ENCODE measurements at places on chromosomes 13 and 19.

DNA sequence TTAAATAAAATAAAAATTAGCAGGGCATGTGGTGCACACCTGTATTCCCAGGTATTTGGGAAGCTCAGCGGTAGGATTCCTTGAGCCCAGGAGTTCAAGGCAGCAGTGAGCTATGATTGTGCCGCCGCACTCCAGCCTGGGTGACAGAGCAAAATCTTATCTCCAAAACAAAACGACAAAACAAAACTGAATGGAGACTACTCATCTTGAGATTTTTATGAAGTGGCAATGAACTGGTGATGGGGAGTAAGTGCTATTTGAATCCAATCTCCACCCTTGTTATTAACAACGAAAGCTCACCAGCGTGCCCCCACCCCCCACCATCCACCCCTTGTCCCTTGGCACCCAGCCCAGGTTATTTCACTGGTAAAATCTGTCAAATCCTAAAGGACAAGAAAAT is 45.2 kb upstream of the URI1 start:
- DNase-seq: no peak

GRCh38 chr19:18878858-18879578 is 16.9 kb downstream of the CERS1 start:
- no peak for DNase-seq

DNA sequence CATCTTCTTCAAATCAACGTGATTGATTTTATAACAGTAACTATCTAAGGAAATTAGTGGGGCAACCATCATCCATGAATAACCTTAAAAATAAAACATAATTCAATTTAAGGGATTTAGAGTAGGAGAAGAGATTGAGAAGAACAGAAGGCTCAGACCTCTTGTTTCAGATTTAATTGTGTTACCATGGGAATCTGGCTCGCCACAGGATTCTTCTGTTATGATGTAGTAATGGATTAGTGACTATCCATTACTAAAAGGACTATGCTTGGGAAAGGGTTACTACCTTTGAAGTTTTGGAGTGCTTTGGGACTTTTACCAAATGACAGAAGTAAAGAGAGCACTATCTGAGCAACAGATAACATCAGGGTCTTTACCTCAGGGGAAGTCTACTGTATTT is 13.2 kb downstream of the FREM2 start:
- no peak for DNase-seq

DNA sequence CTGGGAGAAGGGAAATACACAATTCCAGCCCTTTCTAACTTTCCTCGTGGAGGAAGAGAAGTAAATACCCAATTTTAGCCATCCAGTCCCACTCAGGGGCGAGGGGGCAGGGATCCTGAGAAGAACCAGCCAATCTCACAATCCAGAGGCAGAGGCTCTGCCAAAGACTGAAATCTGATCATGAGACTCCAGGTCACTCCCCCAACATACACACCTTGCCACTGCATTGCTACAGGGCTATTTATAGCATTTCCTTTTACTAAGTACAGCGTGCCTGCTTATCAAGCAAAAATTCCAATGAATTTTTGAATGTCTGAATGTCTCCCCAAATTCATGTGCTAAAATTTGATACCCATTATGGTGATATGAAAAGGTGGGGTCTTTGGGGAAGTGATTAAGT is 1687.5 kb downstream of the EFNB2 start:
- DNase-seq: no peak

GRCh38 chr13:47588676-47589075 is 412.4 kb downstream of the SUCLA2 start:
- DNase-seq: no peak

GRCh38 chr19:19137556-19138108 is 646 bp downstream of the TMEM161A start:
- no peak for DNase-seq

GRCh38 chr19:52716522-52716921 is 18.3 kb downstream of the ZNF611 start:
- no peak for DNase-seq

GRCh38 chr13:19345916-19346422 is 164.3 kb upstream of the TUBA3C start:
- no peak for DNase-seq

DNA sequence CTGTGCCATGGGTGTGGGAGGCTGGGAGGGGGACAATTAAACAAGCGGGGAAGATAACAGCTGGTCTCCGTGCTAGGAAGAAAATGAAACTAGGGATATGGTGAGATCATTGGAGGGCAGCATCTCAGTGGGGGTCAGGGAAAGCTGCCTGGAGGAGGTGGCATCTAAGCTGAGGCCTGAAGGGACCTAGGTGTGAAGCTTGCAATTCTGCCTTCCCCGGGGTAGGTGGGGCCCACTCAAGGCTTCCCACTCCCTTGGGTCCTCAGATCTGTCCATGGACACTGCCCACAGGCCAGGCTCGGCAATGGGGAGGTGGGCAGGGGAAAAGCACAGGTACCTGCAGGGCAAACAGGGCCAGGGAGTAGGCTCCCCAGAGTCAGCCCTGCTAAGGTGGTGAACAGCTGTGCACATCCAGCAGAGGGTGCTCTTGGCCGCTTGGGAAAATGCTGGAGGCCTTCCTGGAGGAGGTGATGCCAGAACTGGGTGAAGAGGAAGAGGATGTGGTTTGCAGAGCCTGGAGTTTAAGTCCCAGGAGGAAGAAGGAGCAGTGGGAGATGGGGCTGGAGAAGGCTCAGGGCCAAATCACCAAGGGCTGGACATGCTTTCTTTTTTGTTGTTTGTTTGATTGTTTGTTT is 25.7 kb upstream of the CCNE1 start:
- no peak for DNase-seq

DNA sequence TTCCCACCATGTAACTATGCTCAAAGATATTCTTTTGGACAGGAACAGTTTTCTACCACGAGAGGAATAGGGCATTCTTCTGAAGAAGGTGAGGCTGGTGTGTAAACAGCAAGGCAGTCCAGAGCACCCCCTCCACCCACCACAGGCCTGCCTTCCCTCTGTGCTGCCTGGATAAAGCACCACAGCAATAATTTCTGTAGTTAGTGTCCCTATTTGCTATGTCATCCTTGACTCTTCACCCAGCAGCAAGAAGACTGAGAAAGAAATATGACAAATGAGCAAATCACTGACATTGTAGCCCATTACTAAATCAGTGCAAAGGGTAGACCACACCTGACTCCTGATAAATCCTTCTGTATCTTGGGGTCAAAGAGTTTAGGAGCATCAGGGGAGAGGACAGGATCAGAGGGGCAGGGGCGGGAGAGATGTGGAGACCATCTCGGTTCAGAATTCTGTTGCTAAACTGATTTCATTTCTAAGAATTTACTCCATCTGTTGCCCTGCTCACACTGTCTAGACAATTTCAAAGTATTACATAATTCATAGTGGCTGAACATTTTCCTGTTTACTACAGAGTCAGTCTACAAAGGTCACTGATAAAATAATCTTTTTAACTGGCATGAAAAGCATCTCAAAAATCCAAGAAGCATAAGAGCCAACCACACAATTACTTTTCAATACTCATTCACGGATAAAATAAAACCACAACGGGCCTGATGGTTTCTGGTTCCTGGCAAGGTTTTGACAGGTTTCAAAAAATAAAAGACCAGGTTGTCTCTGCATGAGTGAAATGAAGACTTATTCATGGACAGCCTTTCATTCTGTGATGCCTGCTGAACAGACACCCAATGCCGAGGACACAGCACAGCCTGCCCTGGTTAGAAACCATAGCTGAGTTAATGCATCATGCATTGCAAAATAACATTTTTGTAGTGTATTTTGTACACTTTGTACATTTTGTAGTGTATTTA is 88.4 kb upstream of the IRS2 start:
- DNase-seq: peak; percentile 38

- DNase-seq: peak; percentile 37
These were observed 8.9 kb upstream of the ZNF507 start for GRCh38 chr19:32336259-32337083.

- no peak for DNase-seq
These were observed 19.9 kb downstream of the NOSIP start for GRCh38 chr19:49560358-49560900.

DNA sequence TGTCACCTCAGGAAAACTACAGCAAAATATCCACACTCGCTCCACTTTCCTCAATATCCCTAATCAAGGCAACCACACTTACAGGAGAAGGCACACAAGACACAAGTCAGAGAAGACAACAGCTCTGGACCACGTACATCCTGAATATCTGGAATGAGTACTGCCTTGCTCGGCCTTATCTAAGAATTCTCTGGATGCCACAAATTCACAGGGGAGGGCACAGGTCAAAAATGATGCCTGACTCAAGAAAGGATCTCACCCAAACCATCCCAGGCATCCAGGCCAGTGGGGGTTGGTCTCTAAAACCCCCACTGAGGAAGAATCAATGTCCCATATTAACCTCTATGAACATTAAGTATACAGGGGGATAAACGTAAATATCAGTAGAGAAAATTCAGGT is 29.9 kb downstream of the ATP7B start:
- DNase-seq: no peak

- DNase-seq: peak; percentile 95
These were observed 8.4 kb downstream of the EMP3 start for GRCh38 chr19:48333467-48334384.

GRCh38 chr19:31312677-31313244 is 36.5 kb downstream of the TSHZ3 start:
- DNase-seq: no peak

DNA sequence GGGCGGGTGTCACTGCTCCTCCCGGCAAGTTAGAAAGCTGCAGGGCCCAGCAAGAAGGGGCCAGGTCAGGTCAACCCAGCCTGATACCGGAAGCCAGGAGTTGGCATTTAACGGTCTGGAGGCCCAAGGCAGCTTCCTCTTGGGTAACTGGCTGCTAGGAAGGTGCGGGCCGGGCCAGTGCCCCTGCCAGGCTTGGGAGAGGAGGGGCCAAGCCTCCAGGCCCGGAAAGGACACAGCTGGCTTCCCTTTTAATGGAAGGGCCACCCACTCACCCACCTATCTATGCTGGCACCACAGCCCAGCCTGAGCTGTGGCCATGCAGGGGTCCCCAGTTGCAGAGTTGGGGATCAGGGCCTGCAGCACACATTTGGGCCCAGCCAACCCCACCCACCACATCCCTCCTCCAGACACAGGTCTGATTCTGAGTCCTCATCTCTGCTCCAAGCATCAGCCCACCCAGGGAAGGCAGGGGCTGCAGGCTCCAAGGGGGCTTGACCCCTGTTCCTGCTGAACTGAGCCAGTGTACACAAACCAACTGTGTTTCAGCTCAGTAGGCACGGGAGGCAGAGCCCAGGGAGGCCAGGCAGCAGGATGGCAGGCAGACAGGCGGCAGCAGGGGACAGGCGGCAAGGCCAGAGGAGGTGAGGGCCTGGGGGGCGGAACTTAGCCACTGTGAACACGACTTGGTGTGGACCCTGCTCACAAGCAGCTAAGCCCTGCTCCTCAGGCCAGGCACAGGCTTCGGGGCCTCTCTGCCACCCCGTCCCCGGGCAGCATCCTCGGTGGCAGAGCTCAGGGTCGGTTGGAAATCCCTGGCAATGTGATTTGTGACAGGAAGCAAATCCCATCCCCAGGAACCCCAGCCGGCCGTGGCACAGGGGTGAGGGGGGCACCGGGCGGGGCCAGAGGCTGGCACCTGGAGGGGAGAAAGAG is 40.8 kb downstream of the ZSWIM4 start:
- no peak for DNase-seq

DNA sequence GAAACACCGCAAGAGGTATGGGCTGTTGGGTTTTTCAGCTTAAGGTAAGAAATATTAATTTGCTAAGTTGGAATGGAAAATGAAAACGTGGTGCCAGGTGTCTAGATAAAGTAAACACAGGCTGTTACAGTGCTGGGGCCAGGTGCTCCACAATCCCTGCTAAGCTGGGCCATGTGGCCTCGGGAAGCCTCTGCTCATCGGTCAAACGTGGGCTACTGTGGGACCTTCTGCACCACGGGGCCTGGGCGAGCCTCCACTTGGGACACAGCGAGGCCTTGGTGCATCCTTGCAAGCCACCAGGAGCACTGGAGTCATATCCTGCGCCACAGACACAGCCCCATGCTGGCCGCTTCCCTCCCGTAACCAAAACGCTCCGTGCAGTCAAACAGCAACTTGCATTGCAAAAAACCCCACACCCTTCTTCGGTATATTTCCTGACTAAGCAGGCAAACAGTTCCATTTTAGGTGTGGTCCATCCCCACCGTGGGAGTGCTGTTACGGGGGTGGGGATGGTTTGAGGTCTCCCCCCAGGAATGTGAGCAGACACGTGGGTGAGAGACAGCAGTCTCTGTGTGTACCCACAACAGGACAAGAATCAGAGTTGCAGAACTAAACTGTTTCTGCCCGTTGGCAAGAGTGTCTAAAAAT is 96.3 kb upstream of the SOX1 start:
- peak; percentile 46 for DNase-seq

DNA sequence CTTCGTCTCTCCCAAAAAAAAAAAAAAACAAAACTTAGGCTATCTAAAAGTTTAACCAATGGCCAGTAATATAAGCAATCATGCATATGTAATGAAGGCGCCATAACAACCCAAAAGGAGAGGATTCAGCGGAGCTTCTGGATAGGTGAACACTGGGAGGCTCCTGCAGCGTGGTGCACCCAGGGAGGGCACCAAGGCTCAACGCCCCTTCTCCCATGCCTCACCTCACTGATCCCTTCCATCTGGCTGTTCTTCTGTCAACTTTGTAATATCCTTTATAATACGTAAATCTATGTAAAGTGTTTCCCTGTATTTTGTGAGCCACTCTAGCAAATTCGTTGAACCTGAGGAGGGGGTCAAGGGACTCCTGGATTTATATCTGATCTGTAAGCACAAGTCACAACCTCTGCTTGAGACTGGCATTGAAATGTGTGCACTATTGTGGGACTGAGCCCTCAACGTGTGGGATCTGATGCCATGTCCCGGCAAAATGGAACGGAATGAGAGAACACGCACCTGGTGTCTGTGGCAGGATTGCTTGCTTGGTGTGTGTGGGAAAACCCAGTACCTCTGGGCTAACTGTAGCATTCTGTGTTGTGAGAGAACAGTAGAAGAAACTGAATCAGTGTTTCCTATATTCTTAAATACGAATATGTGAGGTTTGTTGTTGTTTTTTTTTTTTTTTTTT is 521 bp upstream of the ZNF665 start:
- no peak for DNase-seq

GRCh38 chr13:91308299-91308698 is 39.2 kb upstream of the MIR17HG start:
- DNase-seq: no peak

GRCh38 chr13:99007414-99007986 is 29.6 kb upstream of the DOCK9 start:
- DNase-seq: no peak

GRCh38 chr19:2680808-2681207 is 21.7 kb downstream of the GNG7 start:
- DNase-seq: no peak

- no peak for DNase-seq
These were observed 114.3 kb downstream of the DLEU7 start for GRCh38 chr13:50729177-50729576.

GRCh38 chr19:4449022-4449638 is 8.5 kb downstream of the UBXN6 start:
- no peak for DNase-seq

DNA sequence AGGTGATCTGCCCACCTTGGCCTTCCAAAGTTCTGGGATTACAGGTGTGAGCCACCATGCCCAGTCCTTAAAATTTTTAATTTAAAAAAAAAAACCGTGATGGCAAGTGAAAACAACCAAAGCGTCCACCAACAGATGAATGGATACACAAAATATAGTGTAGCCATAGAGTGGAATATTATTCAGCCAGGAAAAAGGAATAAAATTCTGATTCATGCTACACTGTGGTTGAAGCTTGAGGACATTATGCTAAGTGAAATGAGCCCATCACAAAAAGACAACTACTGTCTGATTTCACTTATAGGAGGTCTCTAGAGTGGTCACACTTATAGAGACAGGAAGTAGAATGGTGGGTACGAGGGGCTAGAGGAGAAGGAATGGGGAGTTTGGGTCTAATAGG is 26.3 kb upstream of the KLF2 start:
- DNase-seq: no peak

Measured in SW480 (cell line).